ENCODE measurements at places on chromosomes 4 and X. TPM values are rescaled to one million over a fixed set of nuclear protein-coding genes. Genes with fewer than 3 reads are reported as not detected.

MAGEA8 gene
- not detected for total RNA-seq

SPARCL1 gene
- total RNA-seq = 8.6 TPM

ZNF280C gene
- total RNA-seq = 20.6 TPM

GABRG1 gene
- total RNA-seq = not detected

IL1RAPL1 gene
- 2.7 TPM for total RNA-seq

CFAP99 gene
- not detected for total RNA-seq

LRAT gene
- 0.20 TPM for total RNA-seq

DUX4 gene
- total RNA-seq = not detected

OCIAD1 gene
- total RNA-seq = 129 TPM

PF4V1 gene
- not detected for total RNA-seq

- H3K27me3 ChIP-seq = no peaks in the 10 kb centered on the region
- peaks cover 62% of the 10 kb centered on the region for H3K4me1 ChIP-seq
- H3K4me3 ChIP-seq = no peak overlapping the region
- H3K27ac ChIP-seq = no peak overlapping the region
- no peaks in the 10 kb centered on the region for H3K36me3 ChIP-seq
- DNase-seq = no peak
Measured at GRCh38 chr4:108902769-108903168, 139.9 kb upstream of the ETNPPL start.

GRCh38 chr4:143559757-143560147, 46.2 kb downstream of the SMARCA5 start:
- no peak overlapping the region for H3K27ac ChIP-seq
- H3K4me3 ChIP-seq = no peak overlapping the region
- no peaks in the 10 kb centered on the region for H3K4me1 ChIP-seq
- H3K36me3 ChIP-seq = peaks cover 13% of the 10 kb centered on the region
- DNase-seq = no peak

DNA sequence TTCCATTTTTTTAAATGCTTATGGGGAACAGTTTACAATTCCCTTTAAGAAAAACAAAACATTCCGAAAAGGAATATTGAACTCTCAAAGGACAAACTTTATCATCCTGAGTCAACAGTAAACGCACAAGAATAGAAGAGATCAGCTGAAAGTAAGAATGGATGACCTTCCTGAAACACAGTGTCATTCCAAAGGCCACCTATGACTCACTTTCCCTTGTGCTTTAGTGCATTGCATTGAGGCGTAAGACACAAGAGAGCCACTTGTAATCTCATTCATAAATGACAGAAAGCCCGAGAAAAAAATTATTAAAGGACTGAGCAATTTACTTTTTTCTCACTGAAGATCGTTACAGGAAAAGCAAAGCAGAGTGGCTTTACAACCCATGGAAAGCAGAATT, 1062.4 kb upstream of the DIAPH2 start:
- DNase-seq = no peak
- no peak overlapping the region for H3K4me3 ChIP-seq
- no peaks in the 10 kb centered on the region for H3K4me1 ChIP-seq
- H3K27me3 ChIP-seq = no peaks in the 10 kb centered on the region
- no peak overlapping the region for H3K27ac ChIP-seq

- H3K27ac ChIP-seq = no peak overlapping the region
- H3K4me1 ChIP-seq = peaks cover 20% of the 10 kb centered on the region
- peaks cover 4% of the 10 kb centered on the region for H3K36me3 ChIP-seq
- DNase-seq = peak; percentile 68
- no peaks in the 10 kb centered on the region for H3K27me3 ChIP-seq
Measured at GRCh38 chr4:7761720-7762119, 177.9 kb downstream of the AFAP1 start.

GRCh38 chr4:73764513-73764912, 24.1 kb downstream of the CXCL8 start:
- no peak overlapping the region for H3K27ac ChIP-seq
- H3K27me3 ChIP-seq = no peaks in the 10 kb centered on the region
- H3K36me3 ChIP-seq = no peaks in the 10 kb centered on the region
- H3K4me1 ChIP-seq = peaks cover 5% of the 10 kb centered on the region
- H3K4me3 ChIP-seq = no peak overlapping the region
- DNase-seq = no peak

DNA sequence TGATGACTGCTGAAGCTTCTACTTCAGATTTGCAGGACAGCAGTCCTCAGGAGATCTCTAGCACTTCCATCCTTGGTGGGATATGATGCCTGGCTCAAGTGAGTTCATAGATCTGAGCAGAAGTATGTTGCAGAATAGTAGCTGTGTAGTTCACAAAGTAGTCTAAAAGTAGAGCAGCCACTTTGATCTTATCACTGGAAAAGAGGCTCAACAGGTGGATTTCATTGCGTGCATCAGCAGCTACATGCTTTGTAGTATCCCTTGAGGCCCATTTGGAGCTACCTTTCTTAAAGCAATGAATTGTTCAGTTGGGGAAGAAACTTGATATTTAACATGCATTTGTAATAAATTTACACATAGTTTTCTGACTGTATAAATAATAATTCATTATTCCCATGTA, 29.9 kb downstream of the BEX3 start:
- peak overlapping the region; percentile 20 for H3K4me3 ChIP-seq
- no peak for DNase-seq
- no peaks in the 10 kb centered on the region for H3K27me3 ChIP-seq
- peaks cover 10% of the 10 kb centered on the region for H3K36me3 ChIP-seq
- peak overlapping the region; percentile 12 for H3K27ac ChIP-seq
- H3K4me1 ChIP-seq = peaks cover 25% of the 10 kb centered on the region

DNA sequence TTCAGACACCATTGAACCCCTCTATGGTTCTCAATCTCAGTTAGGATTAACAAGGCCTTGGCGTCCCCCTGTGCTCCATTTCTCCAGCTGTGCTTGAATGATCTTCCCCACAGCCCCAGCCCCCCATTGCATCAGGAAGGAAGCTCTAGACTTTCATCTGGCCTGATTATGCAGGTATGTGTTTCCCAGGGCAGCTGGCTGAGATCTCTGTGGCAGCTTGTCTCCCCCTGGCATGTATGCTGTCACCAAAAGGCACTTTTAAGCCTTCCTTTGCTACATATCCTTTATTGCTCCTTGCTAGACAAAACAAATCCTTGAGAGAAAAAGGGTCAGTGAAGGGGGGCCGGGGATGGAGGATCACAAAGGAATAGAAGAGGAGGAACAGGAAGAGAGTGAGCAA, 1056.0 kb upstream of the SLIT2 start:
- DNase-seq = no peak
- H3K4me3 ChIP-seq = no peak overlapping the region
- peak overlapping the region; percentile 60 for H3K27ac ChIP-seq
- no peaks in the 10 kb centered on the region for H3K36me3 ChIP-seq

DNA sequence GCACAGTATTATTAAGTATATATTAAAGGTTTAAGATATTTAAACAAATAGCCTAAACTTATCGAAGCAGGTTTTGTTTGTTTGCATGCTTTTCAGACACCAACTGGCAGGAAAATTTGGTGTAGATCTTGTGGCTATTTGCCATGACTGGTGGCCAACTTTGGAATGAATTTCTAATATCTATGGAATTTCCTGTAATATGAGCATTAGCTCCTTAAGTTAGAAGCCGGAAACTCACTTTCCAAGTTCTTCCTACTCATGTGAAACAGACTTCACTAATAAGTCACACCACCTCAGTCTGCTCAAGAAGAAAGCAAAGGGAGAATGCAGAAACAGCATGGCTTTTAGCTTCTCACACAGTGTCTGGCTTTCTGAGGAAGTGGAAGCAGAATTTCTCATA, 563.9 kb downstream of the GRXCR1 start:
- H3K27me3 ChIP-seq = no peaks in the 10 kb centered on the region
- DNase-seq = no peak
- no peaks in the 10 kb centered on the region for H3K4me1 ChIP-seq
- no peak overlapping the region for H3K27ac ChIP-seq

All from neural crest cell (in vitro differentiated cells).